ENCODE measurements at places on chromosomes 6 and 20.

GRCh38 chr6:126077810-126078776 is 91.8 kb downstream of the TRMT11 start:
- DNase-seq: no peak

GRCh38 chr6:61887423-61887822 is 398.6 kb downstream of the KHDRBS2 start:
- DNase-seq: peak; percentile 23

- DNase-seq: no peak
Observed at GRCh38 chr20:52349806-52350205, 158.2 kb upstream of the ZFP64 start.

- DNase-seq: peak; percentile 57
Observed at GRCh38 chr6:133590196-133590595, 298.7 kb upstream of the TCF21 start.

DNA sequence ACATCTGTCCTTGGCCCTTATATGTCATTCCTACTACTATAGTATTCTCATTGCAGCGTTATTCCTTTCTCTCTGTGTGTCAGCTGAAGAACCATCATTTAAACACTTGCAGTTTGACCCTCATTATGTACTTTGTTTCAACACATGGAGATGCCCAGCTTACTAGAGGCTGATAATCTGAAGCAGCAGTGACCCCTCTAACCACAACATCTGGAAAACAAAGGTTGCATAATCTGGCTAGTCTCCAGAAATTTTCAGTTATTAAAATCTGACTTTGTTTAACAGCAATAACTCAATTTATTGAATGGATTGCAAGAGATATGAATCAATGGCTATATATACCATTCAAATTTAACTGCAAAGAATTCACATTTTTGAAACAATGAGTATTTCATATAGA is 6.6 kb upstream of the PHIP start:
- no peak for DNase-seq

- DNase-seq: peak; percentile 82
Observed at GRCh38 chr20:47125508-47125757, 230.8 kb downstream of the EYA2 start.

DNA sequence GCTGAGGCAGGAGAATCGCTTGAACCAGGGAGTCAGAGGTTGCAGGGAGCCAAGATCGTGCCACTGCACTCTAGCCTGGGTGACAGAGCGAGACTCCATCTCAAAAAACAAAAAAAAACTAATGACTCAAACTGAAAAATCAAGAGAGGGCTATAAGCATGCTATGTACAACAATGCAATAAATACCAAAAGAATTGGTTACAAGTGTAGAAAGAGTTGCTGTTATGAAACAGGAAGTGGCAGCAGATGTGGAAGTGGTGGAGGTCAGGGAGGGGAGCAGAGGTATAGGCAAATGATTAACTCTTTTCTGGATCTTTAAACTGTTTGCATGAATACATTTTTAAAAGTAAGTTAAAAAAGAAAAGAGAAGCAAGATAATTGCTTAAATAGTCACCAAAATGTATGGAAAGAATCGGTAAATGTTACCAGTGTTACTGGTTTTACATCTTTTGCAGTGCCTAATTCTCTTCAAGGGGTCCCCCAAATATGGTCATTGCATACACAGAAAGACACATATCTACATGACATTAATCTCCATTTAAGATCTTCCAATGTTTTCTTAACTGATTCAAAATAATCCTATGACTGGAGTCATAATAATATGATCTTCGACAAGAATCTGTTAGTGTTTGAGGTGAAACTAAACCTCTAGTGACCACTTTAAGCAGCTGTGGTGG is 15.0 kb downstream of the CALHM6 start:
- peak; percentile 69 for DNase-seq

GRCh38 chr20:23061734-23062561 is 12.5 kb upstream of the THBD start:
- DNase-seq: no peak

DNA sequence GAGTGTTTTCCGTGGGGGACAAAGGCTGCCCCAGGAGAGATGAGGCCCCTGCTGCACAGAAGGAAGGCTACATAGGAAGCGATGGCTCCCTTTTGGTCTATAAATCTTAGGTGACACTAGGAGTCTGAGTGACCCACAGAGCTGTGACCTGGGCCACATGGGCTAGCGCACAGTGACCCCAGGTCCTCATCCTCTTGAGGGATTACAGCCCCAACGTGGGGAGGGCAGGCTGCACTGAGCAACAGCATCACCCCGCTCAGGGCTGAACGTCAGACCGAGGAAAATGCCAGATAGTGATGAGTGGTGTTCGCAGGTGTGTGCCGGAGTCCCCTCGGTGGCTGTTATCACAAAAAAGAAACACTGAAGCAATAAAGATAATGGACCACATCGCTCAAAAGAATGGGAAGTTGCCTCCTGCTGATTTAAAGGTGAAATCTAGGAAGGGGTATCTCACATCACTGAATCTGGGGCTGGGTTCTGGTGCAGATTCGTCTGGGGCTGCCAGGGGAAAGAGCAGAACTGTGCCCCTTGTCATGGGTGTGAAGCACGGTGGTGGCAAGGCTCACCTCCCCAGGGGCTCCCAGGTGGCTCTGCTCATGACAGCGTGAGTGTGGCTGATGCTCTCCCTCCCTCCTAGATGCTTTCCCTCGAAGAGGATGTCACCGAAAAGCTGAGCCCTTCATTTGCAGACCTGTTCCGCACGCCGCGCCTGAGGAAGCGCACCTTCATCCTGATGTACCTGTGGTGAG is 14.5 kb downstream of the SLC22A1 start:
- DNase-seq: no peak

DNA sequence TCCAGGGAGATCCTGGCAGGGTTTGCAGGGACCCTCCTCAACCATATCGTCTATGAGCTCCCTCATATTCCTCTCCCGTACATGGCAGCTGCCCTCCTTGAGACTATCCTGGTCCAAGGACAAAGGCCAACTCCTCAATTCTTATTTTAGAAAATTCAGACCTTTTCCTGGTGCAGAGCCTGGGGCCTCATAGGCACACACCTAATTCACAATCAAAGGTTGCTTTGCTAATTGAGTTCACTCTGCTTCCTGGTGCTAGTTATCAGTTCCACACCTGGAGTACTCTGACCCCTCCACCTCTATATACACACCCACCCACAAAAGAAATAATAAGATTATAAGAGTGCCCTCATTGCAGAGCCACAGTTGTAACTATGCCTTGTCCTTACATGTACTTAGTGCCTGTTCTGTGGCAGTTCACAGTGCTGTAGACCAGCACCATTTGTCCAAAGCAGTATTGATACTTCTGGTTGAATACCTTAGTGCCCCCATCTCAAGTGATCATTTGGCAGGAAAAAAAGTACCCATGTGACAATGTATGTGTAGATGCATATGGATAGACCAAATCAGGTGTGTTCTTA is 38.7 kb downstream of the GSS start:
- no peak for DNase-seq

- no peak for DNase-seq
Observed at GRCh38 chr20:38192323-38192885, 27.3 kb upstream of the TGM2 start.

GRCh38 chr6:56863366-56863765 is 91.5 kb upstream of the BEND6 start:
- peak; percentile 77 for DNase-seq

DNA sequence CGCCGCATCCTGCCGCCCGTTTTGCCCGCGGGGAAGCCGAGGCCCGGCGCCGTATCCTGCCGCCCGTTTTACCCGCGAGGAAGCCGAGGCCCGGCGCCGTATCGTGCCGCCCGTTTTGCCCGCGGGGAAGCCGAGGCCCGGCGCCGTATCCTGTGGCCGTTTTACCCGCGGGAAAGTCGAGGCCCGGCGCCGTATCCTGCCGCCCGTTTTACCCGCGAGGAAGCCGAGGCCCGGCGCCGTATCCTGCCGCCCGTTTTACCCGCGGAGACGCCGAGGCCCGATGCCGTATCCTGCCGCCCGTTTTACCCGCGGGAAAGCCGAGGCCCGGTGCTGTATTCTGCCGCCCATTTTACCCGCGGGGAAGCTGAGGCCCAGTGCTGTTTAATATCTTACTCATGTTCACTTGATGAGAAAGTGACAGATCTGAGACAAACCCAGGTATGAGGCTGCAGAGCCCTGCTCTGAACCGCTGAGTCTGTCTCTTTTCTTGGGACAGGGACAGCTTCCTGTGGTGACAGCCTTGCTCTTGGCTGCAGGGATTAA is 129.4 kb downstream of the CDH26 start:
- DNase-seq: no peak

GRCh38 chr20:57991211-57991881 is 237.1 kb downstream of the ANKRD60 start:
- peak; percentile 93 for DNase-seq

DNA sequence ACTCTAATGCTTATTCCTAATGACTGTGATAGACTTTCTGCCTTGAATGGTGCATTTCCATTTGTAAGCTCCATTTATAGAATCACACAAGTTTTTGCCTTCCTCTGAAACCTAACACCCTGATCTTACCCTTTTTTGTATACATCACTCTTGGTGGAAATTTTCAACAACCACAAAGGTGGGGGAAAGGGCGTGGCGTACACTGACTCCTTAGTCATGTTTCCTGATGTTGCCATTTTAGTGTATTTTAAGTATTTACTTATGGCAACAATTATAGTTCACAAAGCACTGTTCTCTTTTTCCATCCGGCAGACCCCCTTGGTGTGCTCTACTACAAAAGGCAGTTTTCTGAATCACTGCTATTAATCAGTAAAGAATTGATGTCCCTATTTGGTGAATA is 92.0 kb downstream of the ATXN1 start:
- DNase-seq: peak; percentile 67

DNA sequence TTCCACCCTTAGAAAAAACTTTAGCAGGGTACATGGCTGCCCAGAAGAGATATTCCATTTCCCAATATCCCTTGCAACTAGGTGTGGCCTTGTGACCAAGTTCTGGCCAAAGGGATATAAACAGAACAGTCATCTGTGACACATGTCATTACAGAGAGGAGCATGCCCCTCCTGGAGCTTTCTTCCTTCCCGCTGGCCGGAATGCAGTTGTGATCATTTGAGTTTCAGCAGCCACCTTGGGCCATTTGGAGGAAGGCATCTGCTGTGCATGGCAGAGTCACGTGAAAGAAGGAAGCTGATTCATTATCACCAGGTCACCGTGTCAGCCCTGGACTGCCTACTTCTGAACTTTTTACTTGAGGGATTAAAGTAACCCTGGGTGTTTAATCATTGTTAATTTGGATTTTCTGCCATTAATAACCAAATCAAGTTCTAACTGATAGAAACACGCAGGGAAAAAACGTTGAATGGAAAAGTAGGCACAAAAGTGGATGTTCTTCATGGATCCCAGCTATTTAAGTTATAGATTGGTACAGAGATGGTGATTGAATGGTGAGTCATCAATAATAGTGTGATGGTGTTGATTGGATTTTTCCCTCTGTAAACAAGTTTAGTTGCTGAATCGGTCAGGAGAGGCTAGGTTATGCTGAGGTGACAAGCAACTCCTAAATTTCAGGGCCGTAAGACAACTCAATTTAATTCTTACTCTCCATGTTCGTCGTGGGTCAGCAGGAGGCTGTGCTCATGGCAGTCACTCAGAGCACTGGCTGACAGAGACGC is 80.7 kb upstream of the CCDC167 start:
- no peak for DNase-seq

- DNase-seq: no peak
Observed at GRCh38 chr6:75884822-75885221, 135.8 kb downstream of the MYO6 start.
